ENCODE measurements at places on chromosomes 6 and 20.

- no peak for DNase-seq
Measured at GRCh38 chr6:150874179-150874578, 8.7 kb downstream of the MTHFD1L start.

DNA sequence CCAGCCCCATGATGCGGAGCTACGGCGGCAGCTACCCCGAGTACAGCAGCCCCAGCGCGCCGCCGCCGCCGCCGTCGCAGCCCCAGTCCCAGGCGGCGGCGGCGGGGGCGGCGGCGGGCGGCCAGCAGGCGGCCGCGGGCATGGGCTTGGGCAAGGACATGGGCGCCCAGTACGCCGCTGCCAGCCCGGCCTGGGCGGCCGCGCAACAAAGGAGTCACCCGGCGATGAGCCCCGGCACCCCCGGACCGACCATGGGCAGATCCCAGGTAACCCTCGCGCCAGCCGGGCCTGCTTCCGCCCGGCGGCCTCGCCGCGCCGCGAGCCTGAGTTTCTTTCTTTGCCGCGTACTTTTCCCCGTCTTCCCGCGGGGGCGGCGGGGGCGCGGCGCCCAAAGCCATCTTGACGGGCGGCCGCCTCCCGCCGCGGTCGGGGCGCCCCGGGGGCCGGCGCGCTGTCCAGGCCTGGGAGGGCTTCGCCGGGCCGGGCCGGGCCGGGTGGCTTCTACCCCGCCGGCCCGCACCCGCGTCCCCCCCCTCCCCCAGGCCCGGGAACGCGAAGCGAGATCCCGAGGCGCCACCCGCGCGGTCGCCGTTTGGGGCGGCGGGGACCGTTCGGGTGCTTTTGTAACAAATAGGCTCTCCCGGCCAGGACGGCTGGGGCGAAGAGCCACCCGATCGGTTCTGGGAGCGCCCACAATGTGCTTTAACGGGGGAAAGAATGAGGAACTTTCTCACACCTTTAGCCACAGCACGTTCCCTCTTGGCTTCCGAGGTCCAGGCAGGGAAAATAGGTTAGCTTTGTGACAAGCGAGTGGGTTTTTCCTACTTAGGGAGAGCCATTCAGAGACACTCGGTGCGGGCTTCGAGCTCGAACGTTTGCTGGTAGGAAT is 2.3 kb downstream of the ARID1B start:
- peak; percentile 50 for DNase-seq

- no peak for DNase-seq
Measured at GRCh38 chr20:826695-827323, 6.7 kb upstream of the FAM110A start.

- peak; percentile 74 for DNase-seq
Measured at GRCh38 chr6:169789944-169790927, 38.8 kb downstream of the ERMARD start.

DNA sequence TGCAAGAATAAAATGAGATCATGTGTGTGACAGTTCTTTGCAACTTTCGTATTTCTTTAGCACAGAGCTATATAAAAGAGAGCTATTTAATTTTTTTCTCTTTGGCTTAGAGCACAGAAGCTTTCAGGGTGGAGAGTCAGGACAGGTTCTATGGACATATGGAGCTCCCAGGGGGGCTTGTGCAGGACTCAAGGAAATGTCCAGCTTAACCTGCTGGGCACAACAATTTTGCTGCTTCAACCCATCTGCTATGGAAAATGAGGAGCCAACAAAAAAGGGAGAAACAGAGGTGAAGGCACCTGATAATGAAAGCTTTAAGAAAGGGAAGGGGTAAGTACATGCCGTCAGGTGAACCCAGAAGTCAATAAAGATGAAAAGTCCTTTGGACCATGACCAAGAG is 5.1 kb upstream of the SNAP25 start:
- no peak for DNase-seq

DNA sequence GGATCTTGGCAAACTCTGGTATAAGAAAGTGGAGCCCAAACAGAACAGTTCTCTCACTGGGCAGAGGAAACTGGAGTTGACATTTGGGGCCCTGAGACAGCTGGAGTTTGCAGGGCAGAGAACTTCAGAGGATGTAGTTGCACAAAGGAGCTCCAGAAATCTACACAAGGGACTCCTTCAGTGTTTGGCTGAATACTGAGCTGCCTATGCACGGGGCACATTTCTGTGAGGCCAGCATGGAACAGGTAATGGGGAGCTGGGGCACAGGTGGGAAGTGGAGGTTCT is 169.3 kb downstream of the ANKRD60 start:
- no peak for DNase-seq

DNA sequence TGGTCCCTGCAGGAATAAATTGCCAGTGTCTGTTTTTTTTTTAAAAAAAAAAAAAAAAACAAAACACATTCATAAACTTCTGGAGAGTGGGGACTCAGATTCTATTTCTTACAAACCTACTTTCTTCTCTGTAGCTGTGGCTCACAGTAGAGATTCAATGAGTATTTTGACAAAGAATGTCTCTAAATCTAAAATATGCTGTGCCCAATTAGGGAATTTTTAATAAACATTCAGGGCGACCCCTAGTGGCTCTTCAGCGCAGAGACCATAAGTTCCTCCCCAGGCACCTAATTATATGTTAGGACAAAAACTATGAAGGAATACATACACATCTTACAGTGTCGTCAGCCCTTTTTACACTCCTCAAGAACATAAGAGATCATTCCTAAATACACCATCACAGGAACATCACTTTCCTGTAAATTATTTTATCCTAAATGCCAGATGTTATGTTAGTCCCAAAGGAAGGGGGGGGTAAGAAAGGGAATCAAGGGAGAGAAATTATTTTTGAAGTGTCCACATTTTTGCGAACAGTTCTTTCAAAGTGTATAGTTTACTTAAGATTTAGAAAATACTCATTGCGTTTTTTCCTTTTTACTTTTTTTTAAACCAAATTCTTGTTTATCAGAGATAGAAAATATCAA is 21.8 kb upstream of the NAA20 start:
- peak; percentile 14 for DNase-seq

GRCh38 chr6:5813625-5814027 is 193.1 kb downstream of the NRN1 start:
- no peak for DNase-seq

GRCh38 chr6:138582573-138582972 is 83.3 kb upstream of the NHSL1 start:
- DNase-seq, result no peak

DNA sequence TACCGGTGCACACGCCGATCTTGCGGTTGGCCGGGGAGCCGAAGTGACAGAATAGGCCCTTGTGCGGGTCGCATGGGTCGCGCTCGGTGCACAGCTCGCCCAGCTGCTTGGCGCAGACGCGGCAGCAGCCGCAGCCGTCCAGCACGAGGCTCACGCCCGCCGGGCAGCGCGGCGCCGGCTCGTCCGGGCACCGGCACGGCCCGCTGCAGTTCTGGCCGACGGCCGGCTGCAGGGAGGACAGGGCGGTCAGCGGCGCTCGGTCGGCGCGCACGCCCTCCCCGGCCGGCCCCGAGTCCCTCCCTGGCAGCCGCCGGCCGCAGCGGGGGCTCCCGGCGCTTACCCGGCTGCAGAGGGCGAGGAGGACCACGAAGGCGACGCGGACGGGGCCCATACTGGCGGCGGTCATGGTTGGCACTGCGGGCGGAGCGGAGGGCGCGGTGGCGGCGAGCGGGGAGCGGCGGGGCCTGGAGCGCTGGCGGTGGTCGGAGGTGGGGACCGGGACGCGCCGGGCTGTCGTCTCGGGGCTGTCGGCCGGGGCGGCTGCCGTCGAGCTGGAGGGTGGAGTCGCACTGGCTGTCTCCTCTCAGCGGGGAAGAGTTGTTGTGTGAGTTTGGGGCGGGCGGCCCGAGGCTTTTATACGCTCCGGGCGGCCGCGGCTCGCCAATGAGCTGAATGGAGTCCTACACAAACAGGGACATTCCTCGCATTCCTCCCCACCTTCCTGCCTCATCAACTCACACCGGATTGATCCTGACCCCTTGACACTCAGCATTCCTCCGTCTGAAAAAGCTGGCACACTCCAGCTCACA is at the start of gene CCN2:
Gene CCN2 (minus strand): TSS at position 606 of the 809 bp plus-strand sequence. CDS start 200 bp downstream, at position 406.
- DNase-seq, result no peak

GRCh38 chr20:54626126-54626525 is 150.7 kb downstream of the DOK5 start:
- DNase-seq, result no peak

- no peak for DNase-seq
Measured at GRCh38 chr6:11917951-11918738, 94.0 kb upstream of the HIVEP1 start.

GRCh38 chr20:31569163-31570020 is 35.7 kb upstream of the ID1 start:
- DNase-seq, result peak; percentile 56

DNA sequence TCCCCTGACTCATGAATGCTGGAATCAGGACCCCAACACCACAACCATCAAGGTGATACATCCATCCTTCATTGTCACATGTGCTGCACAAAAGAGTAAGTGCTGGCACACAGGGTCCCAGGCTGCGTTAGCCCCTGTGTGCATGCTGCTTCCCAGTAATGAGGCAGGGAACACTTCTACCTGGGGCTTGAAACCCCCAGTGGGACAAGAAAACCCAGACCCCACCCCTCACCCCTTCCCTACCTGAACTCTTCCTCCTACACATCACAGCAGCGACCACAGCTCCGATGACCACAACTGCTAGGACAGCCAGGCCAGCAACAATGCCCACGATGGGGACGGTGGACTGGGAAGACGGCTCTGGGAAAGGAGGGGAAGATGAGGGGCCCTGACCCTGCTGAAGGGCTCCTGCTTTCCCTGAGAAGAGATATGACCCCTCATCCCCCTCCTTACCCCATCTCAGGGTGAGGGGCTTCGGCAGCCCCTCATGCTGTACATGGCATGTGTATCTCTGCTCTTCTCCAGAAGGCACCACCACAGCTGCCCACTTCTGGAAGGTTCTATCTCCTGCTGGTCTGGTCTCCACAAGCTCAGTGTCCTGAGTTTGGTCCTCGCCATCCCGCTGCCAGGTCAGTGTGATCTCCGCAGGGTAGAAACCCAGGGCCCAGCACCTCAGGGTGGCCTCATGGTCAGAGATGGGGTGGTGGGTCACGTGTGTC is 2.0 kb downstream of the HLA-B start:
- DNase-seq, result no peak

GRCh38 chr6:115634887-115635286 is 425.8 kb downstream of the FRK start:
- no peak for DNase-seq

DNA sequence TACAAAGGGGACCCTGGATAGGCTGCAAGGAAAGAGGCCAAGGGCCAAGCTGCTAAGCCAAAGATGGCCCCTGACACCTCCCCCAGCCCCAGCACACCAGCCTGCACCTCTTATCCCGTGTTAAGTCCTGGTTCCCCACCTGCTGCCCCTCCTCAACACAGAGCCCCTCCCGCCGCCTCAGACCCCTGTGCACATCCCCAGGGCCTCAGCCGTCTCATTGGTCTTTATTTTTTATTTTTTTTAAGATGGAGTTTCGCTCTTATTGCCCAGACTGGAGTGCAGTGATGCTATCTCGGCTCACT is 37.1 kb upstream of the MDFI start:
- DNase-seq, result no peak

DNA sequence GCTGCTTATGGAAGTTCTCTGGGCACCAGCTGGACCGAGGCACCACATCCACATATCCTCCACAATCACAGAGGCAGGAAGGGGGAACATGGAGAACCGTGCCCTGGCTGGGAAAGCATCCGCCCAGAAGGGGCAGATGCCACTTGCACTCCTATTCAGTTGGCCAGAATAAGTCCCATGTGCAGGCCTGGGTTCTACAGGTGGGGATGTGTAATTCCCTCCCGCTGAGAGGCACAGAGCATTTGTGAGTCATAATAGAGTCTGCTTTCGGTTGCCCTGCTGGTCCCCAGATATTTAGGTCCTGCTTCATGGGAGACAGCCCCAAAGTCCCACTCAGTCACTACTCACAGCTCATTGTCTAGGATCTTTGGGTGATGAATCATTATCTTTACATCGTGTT is 104.0 kb downstream of the PHACTR3 start:
- no peak for DNase-seq

DNA sequence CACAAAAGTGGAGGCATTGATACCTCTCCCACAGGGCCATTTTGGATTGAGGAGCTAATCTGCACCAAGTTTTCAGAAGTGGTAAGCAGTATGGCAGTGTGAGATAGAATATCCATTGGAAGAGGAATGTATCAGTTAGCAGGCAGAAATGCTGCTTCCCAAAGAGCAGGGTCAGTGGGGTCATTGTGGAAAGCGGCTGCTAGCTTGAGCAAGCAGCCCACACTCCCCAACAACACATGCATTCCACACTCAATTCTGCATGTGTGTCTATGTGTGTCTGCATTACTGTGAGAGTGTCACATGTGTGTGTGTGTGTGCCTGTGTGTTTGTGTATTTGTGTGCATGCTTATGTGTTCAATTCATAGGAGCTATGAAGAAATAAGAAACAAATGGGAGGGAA is 190.9 kb upstream of the FOXA2 start:
- DNase-seq, result no peak

DNA sequence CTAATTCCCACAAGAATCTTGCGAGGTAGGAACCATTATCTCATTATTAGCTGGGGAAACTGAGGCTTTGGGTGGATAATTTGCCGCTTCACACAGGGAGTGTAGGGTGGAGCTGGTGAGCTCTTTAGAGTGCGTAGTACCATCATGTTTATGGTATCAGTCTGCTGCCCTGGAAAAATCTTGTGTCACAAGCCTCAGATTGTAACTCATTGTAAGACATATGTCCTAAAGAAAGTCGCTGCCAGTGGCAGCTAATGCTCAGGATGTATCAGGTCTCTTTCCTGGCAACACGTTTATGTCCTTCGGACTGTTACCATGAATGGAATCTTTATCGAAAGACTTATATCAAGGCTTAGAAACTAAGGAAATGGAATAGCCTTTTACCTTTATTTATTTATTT is 1.9 kb downstream of the ZFAND3 start:
- DNase-seq, result no peak

GRCh38 chr6:167104388-167104787 is 18.5 kb upstream of the CCR6 start:
- no peak for DNase-seq

All from stimulated activated CD4-positive, alpha-beta T cell treated with anti-CD3 and anti-CD28 coated beads, Interleukin-1b, Interleukin-23, amount 100 ng/mL, for 48 hours (primary cell).